Stimulated activated CD4-positive, alpha-beta T cell treated with anti-CD3 and anti-CD28 coated beads, TNF-alpha, amount 100 ng/mL, for 4 hours (primary cell): ENCODE measurements at places on chromosomes 4 and X.

DNA sequence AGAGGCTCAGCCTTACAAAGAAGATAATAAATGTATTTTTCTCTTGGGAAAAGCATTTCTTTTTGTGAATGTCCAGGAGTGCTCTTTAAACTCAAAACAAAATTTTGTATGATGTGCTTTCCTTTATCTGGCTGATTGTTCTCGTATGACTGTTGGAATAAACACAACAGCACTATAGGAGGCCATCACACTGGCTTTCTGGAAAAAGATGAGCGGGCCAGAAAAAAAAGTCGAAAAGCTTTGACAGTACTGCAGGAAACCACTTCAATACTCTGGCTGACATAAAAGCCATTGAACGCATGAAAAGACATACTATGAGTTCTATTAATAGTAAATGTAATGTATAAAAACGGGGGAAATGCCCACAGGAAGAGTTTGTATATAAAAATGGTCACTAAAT, 64.7 kb upstream of the CTSO start:
- DNase-seq, result no peak

GRCh38 chrX:140180585-140180984, 215.3 kb upstream of the CXorf66 start:
- no peak for DNase-seq

- no peak for DNase-seq
Observed at GRCh38 chr4:71221510-71222466, 117.0 kb upstream of the SLC4A4 start.

DNA sequence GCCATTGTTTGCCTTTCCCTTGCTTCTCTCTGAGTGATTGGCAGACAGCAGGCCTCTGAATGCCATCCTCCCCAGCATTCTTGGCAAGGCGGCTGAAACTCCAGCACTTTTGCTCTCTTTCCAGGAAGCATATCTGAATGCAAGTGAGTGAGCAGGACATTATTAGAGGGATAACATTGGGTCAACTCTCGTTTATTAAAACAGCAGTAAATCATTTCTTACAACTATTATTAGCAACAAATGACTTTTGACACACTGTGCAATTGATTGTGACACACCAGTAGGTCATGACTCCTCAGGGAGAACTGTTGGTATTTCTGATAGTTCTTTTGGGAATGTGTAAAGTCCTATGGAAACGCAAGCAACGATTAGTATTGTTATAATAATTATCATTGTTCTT, 103.8 kb downstream of the EFNB1 start:
- no peak for DNase-seq

- DNase-seq, result no peak
Observed at GRCh38 chr4:89556601-89557305, 249.2 kb upstream of the GPRIN3 start.

GRCh38 chr4:87058356-87059073, 123.7 kb downstream of the AFF1 start:
- DNase-seq, result peak; percentile 26

DNA sequence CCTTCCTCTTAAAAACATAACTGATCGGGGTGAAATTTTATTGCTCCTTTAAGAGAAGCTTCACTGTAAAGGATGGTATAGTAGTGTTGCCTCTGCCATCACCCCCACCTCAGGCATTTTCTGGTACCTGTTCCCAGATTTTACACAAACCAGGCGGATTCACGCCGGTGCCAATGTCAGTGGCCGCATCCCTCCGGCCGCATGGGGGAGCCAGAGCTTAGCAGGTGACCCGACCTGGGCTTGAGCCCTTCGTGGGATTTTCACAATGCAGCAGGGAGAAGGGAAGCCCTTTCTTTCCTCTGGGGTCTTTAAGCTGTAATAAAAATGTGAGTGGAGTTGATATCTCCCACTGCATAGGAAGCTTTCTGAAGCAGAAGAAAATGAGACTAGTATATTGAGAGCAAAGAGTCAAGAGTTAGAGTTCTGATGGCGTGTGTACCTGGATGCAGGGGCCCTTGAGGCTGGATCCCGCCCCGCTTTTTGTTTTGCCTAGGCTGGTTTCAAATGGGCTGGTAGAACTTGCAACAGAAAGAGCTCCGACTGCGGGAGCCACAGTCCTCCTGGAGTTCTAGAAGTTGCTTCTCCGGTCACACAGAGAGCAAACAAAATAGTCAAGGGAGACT, 59.4 kb downstream of the POLR2B start:
- no peak for DNase-seq

DNA sequence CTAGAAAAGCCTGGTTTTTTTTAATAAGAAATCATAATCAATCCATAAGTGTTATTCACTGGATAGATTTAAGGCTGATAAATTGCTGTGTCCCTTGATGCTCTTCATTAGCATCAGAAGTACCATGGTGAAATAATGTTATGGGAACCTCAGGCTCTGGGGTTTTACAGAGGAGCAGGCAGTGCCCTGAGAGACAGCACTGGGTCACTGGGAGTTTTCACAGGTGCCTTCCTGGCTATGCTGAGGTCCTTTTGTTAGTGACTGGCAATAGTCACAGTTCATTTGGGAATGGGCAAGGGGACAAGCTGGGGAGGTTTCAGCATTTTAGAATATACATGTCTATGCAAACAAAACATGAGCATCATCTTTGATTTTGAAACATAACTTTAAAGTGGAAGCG, 38.6 kb downstream of the ANK2 start:
- DNase-seq, result no peak

DNA sequence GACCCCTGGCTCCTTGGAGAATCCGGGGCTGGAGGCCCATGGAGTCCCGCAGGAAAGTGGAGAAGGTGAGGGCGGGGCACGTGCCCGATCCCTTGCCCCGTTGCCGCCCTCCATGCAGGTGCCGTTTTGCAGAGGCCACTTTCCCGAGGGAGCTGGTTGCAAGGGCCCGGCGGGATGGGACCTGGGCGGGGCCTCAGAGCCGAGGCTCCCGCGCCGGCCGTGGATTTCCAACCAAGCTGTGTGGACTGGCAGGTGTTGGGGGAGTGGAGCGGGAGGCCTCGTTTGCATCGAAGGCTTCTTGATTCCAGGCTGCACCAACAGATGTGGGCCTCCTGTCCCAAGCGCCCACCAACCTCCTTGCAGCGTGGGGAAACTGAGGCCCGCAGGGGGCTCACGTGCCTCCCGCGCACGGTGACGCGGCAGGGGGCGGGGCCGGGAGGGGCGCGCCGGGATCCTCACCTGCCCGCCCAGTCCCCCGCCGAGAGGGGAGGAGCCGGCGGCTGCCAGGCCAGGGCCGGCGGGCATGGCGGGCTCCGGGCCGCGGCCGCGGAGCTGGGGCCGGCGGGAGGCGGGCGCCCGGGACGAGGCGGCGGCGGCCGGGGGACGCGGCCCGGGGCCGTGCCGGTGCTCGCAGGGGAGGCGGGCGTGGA, 24.9 kb downstream of the SH3BP2 start:
- no peak for DNase-seq

DNA sequence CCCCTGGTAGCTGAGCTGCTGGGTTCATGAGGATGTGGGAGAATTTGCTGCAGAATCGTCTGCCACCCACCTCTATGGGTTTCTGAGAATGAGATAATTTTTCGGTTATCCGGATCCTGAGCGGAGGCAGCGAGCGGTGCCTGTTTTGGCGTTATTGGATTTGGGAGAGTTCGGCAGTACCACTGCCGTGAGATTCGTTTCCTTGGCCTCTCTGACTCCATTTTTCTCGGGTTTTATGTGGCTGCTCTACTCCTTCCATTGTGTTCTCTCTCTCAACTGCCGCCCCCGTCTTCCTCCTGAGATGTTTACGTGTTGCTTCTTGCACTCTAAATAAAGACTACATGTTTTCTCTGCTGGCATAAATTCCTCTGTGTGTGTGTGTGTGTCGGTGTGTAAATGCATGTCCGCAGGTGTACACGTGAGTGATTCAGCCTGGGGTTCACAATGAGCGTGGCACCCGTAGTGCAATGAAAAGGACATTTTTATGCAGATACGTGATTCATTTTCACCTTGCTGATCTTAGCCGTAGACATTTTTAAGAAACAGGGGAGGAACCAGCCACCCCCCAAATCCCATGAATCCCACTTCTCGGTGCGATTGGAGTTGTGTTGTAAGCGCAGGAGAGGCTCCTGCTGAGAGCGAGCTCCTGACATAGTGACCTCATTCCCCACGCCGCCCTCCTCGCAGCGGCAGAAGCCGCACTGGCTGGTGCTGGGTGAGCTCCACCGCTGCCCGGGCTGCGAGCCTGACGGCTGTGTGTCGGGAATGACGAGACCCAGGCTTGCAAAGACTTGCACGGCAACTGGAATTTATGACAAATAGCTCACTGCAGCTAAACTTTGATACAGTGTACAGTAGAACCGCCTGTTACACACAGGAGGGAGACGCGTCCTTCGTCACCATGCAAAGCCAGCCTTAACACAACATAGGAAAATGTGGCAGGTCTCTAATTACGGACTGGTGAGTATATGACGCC, 82.2 kb downstream of the STOX2 start:
- no peak for DNase-seq

DNA sequence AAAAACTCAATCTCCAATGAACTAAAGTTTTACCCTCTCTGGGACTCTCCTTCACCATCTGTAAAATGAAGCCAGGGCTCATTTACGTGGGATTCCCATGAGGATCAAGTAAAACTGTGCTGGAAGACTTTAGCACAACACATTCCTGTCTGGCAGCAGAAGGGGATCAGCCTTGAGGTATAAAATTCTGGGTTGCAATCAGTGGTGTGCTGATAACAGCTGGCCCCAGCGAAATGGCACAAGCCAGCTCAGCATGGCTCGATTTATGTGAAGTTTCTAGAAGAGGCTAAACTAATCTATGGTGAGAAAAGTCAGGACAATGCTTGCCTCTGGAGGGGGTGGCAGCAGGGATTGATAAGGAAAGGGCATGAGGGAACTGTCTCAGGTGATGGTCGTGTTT, 28.4 kb downstream of the ZNF630 start:
- no peak for DNase-seq

DNA sequence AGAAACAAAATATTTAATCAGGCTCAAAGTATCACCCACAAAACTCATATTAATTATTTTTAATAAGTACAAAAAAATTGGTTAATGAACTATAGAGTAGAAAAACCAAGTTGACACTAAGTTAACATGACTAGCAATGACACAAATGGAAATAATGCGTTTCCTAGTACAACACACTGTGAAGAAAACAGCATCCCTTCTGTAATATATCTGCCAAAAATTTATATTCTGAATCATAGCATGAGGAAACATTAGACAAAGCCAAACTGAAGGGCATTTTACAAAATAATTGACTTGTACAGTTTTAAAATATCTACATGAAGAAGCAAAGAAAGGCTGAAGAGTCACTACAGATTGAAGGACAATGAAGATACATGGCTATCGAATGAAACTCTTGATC, 477.6 kb upstream of the INTU start:
- no peak for DNase-seq

GRCh38 chr4:156763511-156763910, 208.1 kb downstream of the PDGFC start:
- no peak for DNase-seq

GRCh38 chrX:3451571-3451970, 105.1 kb upstream of the MXRA5 start:
- no peak for DNase-seq
